ENCODE measurements at places on chromosomes 1 and 21.

DNA sequence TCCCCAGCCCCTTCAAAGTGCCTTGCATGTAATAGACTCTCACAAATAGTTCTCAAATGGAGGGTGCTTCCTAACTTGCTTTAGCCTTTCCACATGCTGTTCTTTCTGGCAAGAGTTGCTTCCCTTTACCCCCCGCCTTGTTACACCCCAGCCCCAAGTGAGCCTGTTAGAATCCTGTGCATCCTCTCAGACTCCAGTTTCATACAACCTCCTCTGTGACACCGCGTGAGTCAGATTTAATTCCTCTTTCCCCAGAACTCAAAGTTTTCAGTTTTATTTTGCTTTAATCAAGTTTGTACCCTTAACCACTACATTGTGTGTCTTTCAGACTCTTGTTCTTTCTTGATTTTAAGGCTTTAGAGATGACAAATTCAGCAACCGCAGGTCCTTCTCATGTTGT, 234.5 kb upstream of the HOOK1 start:
- DNase-seq = peak; percentile 1

DNA sequence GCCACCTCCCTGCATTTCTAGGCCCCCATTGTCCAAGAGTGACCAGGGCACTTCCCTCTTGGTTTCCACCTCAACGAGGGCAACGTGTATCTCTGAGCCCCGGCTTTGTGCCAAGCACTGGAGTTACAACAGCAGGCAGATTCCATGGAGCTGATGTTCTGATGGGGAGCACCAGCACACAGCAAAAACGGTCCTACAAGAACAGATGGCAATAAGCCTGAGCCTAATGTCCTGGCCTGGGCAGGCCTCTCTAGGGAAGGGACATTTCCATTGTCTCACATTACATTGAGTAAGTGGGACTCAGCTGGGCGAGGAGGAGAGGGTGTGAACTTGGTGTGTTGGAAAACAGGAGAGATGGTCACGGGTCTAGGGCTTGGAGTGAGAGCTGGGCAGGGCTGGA, 27.2 kb upstream of the NPPB start:
- no peak for DNase-seq

- no peak for DNase-seq
These were observed at the start of gene UBL4B for GRCh38 chr1:110112143-110112542. Gene UBL4B (plus strand): TSS chr1:110112443. CDS start chr1:110112535, 92 bp downstream.

GRCh38 chr1:158248118-158248517, 6.1 kb upstream of the CD1A start:
- peak; percentile 56 for DNase-seq

GRCh38 chr1:53130878-53131589, 11.4 kb downstream of the SLC1A7 start:
- no peak for DNase-seq
